DMS 273 treated with DMSO at 0.1 percent for 48 hours (cell line): ENCODE measurements at places on chromosomes 3 and 15.

DNA sequence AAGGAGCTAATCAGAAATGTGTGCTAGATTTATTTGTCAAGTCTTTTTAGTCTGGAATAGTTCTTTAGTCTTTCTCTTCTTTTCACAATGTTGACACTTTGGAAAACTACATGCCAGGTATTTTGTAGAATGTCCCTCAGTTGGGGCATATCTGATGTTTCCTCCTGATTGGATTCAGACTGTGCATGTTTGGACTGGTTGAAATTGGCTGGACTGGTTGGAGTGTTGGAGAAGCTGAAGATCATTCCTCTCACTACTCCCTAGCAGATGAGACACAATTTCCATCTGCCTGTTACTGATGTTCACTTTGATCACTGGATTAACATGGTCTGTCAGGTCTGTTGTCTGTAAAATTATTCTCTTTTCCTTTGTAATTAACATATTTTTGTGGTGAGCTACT, 3.7 kb downstream of the NME9 start:
- peak; percentile 32 for DNase-seq

DNA sequence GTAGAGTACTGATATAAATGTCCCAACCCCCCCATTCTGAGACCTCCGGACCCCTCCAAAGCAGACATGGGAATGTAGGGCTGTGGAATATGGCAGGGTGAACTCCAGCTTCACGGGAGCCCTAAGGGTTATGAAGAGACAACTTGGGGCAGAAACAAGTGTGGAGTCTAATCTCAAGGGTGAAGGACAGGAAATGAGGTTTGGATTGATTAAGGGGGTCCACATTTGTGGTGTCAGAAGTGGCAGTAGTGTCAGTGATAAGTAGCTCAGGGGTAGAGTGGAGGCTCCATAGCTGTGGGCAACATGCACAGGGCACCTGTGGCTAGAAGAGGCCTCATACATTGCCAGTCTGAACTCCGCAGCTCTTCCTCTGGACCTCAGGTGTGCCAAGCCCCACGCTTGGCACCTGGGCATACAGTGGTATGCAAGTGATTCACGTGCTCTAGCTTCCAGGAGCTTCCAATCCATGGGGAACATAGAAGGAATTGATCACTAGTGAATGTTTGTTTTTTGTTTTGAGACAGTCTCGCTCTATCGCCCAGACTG, 4.1 kb upstream of the P4HTM start:
- DNase-seq = no peak

DNA sequence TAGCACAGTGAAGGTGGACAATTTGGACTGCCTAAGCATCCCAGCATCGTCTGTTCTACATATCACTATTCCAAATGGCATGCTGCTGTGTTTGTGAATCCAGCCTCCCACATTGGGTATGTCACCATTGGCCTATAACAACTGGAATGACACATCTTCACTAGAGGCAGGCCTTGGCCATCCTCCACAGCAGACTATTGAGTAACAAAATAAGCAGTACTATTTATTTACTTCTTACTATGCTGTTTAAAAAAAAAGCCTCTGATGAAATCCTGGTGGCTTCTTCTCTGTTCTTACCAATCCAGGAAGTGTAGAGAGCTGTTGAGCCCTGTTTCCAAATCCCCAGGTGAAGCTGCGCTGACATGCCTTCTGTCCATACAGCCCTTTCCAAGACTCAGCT, 30.6 kb upstream of the CERS3 start:
- DNase-seq = no peak

DNA sequence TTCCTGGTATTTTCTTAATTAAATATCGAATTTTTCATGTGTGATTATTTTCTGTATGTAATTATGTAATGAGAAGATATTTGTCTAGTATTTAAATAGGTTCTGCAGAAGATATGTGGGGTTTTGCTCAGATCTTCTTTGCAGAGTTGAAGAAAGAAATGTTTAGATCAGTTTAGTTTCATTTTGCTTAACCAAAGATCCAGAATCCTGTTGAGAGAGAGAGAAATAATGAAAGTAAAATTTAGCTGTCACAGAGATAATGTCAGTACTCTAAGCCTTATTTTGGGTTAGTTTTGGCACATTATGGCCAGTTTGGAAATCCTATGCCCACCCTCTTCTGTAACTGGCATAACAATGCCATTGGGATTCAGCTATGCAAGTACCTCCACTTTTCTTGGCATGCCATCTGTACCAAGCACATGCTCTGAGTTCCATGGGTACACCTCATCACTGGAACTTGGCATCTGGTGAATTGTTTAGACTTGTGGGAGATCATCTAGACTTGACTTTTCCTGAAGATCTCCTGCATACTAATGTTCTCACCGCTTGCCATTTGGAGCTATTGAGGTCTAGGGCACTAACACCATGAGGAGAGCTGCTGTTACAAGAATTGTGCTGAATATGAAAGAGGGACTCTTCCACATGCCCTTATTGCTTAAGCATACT, 30.9 kb downstream of the PLSCR1 start:
- no peak for DNase-seq

- no peak for DNase-seq
Measured at GRCh38 chr15:90067953-90068606, 34.2 kb downstream of the IDH2 start.

DNA sequence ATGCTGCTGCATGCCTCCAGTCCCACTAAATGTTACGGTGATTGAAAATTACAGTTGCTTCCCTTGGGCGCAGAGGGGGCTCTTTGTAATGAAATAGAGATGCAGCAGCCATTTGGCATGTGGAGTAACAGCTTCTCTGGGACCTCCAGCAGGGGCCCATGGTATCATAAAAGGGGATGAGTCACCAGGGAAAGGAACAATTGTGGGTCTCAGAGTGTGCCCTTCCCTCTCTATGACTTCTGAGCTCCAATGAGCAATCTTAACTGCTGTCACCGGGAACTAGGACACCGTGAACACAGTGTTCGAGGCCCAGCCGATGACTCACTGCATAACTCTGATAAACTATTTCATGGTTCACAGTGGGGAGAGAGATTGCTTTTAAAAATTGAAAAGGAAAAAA, 164.8 kb upstream of the NUDT16 start:
- DNase-seq = no peak

DNA sequence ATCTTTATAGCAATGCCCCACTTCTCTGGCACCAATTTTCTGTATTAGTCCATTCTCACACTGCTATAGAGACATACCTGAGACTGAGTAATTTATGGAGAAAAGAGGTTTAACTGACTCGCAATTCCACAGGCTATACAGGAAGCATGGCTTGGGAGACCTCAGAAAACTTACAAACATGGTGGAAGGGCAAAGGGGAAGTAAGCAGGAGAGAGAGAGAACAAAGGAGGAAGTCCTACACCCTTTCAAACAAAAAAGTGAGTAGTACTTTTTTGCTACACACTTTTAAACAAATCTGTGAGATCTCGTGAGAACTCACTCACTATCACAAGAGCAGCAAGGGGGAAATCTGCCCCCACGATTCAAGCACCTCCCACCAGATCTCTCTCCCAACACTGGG, 67.8 kb upstream of the ZBED2 start:
- DNase-seq = no peak

DNA sequence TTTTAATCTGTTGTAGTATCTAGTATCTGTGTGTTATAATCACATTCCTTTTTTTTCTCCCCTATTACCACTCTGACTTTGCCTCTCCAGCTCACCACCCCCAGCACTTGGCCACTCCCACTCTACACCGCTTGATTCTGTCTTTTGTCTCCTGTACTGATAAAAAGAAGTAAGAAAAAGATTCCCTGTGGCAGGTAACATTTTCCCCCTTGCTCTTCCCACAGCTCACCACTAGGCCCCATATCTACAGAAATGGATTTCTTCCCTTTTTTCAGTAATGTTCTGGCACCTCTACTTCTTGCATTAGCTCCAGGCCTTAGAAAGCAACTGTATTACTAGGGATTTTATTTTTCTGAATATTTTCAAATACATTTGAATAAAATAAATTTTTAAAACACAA, 25.6 kb downstream of the KCNH8 start:
- DNase-seq = no peak

DNA sequence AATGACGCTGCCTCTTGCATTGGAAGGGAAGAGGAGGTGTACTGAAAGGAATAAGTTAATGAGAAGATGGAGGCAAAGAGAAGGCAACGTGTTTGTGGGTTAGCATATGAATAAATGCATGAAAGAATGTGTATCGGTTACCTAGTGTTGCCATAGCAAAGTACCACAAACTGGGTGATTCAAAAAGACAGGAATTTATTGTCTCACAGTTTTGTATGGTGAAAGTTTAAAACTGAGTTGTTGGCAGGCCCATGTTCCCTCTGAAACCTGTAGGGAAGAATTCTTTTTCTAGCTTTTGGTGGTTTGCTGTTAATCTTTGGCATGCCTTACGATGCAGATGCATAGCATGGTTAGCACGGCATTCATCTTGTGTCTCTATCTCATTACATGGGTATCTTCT, 729.9 kb downstream of the MECOM start:
- DNase-seq = no peak

- no peak for DNase-seq
Measured at GRCh38 chr3:143315766-143316165, 196.2 kb downstream of the CHST2 start.

DNA sequence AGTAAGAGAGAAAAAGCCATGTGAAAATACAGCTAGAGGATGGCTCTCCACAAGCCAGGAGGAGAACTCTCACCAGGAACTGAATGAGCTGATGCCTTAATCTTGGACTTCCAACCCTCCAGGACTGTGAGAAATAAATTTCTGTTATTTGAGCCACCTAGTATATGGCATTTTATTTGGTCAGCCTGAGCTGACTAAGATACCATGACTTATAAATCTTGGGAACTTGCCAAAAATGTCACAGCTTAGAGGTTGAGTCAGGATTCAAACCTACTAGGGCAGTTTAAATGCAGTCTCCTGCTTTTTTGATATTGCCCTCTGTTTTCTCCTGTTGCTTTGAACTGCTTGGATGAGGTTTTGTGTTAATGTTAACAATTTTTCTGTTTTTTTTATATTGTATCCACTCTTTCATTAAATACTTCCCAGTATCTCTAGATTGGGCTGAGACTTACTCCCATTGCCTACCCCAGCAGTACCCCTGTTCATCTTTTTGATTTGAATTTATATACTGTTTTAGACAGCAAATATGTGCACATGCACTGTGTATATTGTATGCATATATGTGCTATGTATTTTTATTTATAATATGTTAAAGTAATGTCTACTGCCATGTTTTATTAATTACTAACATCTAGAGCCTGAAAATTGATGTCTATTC, 1223.2 kb downstream of the OTOL1 start:
- no peak for DNase-seq

DNA sequence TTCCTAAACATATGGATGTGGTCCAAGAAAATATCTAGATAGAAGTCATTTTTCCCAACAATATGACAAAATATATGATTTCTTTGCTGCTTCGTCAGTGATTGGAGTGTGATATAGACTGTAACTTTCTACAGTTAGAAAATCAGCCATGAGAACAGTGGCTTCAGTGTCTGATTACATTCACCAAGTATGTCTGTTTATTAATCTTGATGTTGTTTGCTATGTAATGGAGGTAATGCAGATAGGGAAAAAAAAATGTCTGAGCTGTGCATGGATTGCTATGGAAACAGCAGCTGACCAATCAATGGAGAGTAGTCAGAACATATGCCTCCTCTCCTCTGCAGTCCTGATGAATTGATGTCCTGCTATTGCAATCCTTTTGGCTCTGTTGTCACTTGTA, 72.3 kb upstream of the GAP43 start:
- no peak for DNase-seq

DNA sequence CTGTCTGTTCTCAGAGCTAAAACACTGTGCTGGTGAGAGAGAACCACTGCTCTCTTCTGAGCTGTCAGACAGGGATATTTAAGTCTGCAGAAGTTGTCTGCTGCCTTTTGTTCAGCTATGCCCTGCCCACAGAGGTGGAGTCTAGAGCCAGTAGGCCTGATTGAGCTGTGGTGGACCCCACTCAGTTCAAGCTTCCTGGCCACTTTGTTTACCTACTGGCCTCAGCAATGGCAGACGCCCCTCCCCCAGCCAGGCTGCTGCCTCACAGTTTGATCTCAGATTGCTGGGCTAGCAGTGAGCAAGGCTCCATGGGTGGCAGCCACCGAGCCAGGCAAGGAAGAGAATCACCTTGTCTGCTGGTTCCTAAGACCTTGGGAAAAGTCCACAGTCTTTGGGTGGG, 21.0 kb upstream of the CACNA1D start:
- DNase-seq = no peak

DNA sequence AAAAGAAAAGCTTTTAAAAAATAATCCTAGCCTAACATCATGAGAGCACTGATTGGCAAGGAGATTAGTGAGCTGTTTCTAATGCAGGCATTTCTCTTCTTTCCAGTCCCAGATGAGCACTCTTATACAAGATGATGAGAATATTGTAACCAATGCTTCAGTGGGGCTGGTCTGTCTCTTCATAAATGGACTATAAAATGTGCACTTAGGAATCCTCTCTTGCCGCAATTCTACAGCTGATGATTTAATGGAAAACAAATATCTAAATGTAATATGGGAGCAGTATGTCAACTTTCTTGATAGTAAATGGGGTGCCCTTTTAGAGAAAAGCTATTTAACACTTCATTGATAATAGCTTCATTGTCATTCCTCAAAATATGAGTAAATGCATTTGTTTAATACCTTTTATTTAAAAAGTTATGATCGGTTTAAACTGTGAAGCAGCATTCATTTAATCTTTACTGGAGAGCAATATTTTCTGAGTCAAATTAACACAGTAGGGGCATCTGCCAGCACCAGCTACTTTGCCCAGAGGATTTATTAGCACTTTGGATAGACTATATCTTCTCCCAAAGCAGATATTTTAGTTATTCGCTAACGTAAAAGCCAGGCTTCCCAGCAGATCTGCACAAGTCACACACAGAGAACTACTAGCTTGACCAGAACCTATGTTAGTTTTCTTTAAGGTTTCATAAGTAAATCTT, 985.9 kb downstream of the DIPK2A start:
- no peak for DNase-seq

GRCh38 chr15:79872358-79873017, 24.3 kb downstream of the MTHFS start:
- DNase-seq = no peak

DNA sequence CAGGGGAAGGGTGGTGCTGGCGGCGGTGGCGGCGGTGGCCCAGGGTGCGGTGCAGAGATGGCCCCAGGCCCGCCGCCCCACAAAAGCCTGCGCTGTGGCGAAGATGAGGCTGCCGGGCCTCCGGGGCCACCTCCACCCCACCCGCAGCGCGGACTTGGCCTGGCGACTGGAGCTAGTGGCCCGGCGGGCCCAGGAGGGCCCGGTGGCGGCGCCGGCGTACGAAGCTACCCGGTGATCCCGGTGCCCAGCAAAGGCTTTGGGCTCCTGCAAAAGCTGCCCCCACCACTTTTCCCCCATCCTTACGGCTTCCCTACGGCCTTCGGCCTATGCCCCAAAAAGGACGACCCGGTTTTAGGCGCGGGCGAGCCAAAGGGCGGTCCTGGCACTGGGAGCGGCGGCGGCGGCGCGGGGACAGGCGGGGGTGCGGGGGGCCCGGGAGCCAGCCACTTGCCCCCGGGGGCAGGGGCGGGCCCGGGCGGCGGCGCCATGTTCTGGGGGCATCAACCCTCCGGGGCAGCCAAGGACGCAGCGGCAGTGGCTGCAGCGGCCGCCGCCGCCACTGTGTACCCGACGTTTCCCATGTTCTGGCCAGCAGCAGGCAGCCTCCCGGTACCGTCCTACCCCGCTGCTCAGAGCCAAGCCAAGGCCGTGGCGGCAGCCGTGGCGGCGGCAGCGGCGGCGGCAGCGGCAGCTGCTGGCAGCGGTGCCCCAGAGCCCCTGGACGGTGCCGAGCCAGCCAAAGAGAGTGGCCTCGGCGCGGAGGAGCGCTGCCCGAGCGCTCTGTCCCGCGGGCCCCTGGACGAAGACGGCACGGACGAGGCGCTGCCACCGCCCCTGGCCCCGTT, 1.6 kb downstream of the SKOR1 start:
- DNase-seq = no peak
